ENCODE measurements at places on chromosomes 1 and 21. TPM values are rescaled to one million over a fixed set of nuclear protein-coding genes. Genes with fewer than 3 reads are reported as not detected.

DNA sequence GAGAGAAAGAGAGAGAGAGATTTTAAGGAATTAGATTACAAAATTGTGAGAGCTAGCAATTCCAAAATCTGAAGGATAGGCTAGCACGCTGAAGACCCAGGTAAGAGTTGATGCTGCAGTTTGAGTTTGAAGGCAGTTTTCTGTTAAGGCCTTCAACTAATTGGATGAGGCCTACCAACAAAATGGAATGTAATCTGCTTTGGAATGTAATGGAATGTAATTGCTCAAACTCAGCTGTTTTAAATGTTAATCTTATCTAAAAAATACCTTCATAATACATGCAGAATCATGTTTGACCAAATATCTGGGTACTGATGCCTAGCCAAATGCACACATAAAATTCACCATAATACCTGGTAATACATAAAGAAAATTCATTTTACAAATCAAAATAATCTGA is 976.1 kb downstream of the LTN1 start:
- H3K27ac ChIP-seq = no peak overlapping the region
- no peaks in the 10 kb centered on the region for H3K4me1 ChIP-seq
- H3K27me3 ChIP-seq = no peaks in the 10 kb centered on the region
- H3K4me3 ChIP-seq = no peak overlapping the region
- peak; percentile 4 for DNase-seq

- DNase-seq = no peak
- no peak overlapping the region for H3K27ac ChIP-seq
- H3K4me1 ChIP-seq = no peaks in the 10 kb centered on the region
- H3K27me3 ChIP-seq = no peaks in the 10 kb centered on the region
Observed at GRCh38 chr1:148386617-148387016, 96.5 kb downstream of the PPIAL4G start.

DNA sequence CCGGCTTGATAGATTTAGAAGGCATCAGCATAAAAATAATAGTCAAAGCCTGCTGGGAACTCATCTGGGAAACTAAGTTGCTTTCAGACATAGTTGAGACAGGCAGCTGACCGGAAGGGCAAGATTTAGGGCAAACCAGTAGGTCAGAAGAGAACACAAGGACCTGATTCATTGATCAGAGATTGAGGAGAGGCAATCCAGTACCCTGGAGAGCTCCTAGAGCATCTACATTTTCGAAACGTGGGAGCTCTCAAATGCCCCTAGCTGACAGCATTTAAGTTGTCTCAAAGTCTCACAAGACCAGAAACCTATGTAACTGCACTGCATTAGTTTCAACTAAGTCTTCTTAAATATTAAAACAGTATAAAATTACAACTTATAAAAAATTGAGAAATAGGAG is 22.9 kb upstream of the MTF2 start:
- peaks cover 8% of the 10 kb centered on the region for H3K27me3 ChIP-seq
- H3K4me1 ChIP-seq = no peaks in the 10 kb centered on the region
- H3K4me3 ChIP-seq = no peak overlapping the region
- DNase-seq = peak; percentile 55
- no peak overlapping the region for H3K27ac ChIP-seq

GRCh38 chr1:212479188-212479587 is 46.5 kb downstream of the NENF start:
- H3K27ac ChIP-seq = no peak overlapping the region
- peaks cover 9% of the 10 kb centered on the region for H3K4me1 ChIP-seq
- no peak for DNase-seq
- peaks cover 4% of the 10 kb centered on the region for H3K27me3 ChIP-seq

RRP1 gene
- polyA plus RNA-seq = 20.2 TPM

GRCh38 chr1:26169198-26169554 is 413 bp upstream of the C1orf232 start:
- 0 out of 2 replicates have a peak, but pooled peaks cover 2% of the 10 kb centered on the region for H3K36me3 ChIP-seq
- H3K4me1 ChIP-seq = peaks cover 5% of the 10 kb centered on the region
- H3K4me3 ChIP-seq = no peak overlapping the region
- peaks cover 5% of the 10 kb centered on the region for H3K27me3 ChIP-seq

DNA sequence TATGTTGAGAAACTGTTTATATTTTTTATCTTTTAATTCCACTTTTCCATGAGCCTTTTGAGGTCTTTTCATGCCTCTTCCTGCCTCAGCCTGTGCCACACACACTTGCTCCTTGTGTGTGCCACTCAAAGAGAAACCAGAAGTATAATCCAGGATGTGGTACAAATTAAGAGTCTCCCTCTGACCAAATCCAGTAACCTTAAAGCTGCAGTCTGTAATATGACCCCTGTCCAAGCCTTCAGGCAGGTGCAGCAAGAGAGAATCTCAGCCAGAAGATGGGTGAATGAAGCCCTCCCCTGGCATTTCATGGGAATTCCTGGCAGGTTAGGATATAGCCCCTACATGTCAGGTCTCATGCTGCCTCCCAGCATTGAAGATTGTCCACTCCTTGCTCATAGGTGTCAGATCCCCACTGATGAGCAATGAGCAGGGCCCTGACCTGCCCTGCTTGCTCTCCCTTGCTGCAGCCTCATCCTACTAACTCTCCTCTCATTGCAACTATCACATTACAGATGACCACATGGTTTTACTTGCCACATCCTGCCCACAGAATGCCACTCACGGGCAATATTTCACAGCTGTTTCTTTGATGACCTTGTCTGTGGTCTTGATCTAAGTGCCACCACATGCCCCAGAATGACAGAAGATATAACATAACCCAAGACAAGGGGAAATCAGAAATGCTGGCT is 169.3 kb downstream of the SEC16B start:
- peaks cover 2% of the 10 kb centered on the region for H3K4me1 ChIP-seq
- no peak overlapping the region for H3K27ac ChIP-seq
- no peaks in the 10 kb centered on the region for H3K36me3 ChIP-seq
- H3K4me3 ChIP-seq = no peak overlapping the region
- H3K27me3 ChIP-seq = peaks cover 16% of the 10 kb centered on the region

PTCH2 gene
- 0.66 TPM for polyA plus RNA-seq

Data from IMR-90 (cell line).